ENCODE measurements at places on chromosomes 6 and 20.

DNA sequence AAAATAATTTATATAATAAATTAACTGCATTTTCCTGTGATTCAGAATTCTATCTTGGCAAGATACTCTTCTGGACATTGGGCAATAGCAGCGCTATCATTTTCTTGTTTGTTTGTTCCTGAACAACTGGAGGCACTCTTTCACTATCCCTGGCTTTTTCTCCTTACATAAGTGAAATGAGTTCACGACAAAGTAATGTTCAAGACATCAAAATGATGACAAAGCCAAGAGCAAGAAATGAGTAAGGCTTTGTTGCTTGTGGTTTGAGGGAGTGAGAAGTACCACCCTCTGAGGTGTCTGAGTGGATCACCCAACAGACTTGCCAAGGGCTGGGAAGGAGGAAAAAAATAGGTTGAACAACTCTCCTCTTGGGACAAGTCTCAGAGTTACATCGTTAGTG is 466.6 kb upstream of the JAG1 start:
- peak; percentile 53 for DNase-seq

DNA sequence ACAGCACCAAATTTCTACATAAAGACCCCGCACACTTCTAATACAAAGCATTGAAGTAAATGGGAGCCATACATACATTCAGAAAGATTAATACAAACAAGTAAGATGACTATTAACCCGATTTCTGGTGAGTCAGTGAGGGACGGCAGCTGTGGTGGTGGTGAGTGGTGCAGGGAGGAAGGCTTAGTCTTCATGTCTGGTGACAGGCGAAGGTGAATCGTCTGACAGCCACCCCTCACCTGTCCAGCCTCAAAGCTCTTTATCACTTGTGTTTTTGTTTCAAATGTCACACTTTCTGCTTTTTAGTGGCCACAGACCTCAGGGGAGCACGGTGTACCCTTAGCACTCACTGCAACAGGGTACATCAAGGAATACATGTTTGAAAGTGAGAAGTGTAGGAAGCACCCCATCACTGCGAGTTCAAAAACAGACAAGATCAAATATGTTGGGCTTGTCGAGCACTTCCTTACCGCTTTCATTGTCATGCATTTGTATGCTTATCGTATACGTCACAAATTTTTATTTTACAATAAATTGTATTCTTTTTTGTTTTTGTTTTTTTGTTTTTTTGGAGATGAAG is 63.5 kb downstream of the IRF4 start:
- no peak for DNase-seq

GRCh38 chr6:152099446-152100182 is 292.1 kb downstream of the ESR1 start:
- no peak for DNase-seq

DNA sequence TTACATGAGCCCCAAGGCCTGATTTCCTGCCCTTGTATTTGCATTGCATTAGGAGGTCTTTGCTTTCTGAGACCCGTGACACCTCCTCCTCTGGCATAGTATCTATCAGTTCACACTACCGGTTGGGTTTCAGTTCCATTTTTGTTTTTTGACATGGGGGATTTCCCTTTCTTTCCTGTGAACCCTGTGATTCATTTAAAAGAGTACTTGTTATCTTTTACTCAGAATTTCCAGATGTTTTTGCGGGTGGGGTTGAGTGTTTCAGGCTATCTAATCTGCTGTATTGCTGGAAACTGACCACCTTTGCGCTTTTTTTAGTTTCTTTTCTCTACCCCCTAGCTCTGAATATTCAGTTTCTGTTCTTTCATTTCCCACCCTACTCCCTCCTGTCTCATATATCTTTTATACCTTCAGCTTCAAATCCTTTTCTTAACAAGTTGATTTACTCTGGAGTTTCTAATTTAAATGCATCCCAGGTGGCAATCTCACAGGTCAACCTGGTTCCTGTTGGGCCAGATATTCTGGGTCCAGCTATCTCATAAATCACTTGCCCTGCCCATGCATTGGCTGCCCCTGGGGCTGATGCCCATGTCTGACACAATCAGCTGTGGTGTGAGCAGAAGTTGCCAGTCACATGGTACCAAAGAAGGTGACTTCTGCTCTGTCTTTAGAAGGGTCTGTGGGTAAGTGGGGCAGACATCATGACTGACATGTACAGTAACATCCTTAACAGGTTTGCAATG is 14.3 kb upstream of the NCOA3 start:
- no peak for DNase-seq
